B cell (primary cell): ENCODE measurements at places on chromosomes 1 and 21.

GRCh38 chr1:166017395-166017794 lies 149.4 kb downstream of the FAM78B start:
- DNase-seq = no peak

GRCh38 chr1:153362187-153362775 lies 4.6 kb downstream of the S100A9 start:
- no peak for DNase-seq

- DNase-seq = no peak
Observed at GRCh38 chr1:39324888-39325287, 120.4 kb downstream of the MACF1 start.

GRCh38 chr1:117814856-117815797 lies 114.3 kb downstream of the GDAP2 start:
- DNase-seq = no peak

GRCh38 chr21:33030633-33031032 lies 4.9 kb downstream of the OLIG2 start:
- no peak for DNase-seq
